Osteoblast (primary cell): ENCODE measurements at places on chromosomes 1 and 21.

- no peak for DNase-seq
Measured at GRCh38 chr1:89697383-89697782, 64.5 kb downstream of the LRRC8C start.

DNA sequence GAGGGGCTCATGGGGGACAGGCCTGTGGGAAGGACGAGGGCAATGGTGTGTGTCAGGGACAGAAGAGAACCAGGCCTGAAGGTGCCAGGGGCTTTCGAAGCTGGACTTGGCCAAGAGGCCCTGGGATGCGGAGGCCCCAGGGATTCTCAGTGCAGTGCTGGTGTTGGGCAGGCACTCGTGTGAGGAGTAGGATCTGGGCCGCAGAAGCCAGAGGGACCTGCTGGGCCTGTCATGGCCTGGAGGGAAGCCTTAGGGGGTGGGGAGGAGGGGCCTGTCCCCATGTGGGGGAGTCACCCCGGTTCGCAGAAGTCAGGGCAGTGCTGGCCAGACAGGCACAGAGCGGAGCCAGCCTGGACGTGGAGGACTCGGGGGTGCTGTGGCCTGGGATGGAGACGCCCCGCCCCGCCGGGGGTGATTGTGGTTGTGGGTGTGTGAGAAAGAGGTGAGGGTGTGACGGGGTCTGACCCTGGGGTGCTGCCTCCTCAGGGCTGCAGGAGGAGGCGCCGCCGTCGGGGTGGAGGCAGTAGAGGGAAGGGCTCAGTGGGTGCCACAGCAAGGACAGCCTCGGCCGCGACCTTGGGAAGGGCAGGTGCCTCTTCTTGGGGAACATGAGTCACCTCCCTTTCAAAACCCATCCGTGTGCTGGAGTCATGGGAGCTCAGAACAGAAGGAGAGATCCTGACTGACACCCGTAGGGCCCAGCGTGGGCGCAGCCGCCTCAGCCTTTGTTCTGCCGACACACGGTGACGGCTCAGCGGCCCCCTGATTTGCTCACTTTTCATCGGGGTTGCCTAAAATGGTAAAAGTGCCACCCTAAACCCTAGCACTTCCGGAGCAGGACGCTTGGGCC is 33.9 kb downstream of the FAAP20 start:
- no peak for DNase-seq

DNA sequence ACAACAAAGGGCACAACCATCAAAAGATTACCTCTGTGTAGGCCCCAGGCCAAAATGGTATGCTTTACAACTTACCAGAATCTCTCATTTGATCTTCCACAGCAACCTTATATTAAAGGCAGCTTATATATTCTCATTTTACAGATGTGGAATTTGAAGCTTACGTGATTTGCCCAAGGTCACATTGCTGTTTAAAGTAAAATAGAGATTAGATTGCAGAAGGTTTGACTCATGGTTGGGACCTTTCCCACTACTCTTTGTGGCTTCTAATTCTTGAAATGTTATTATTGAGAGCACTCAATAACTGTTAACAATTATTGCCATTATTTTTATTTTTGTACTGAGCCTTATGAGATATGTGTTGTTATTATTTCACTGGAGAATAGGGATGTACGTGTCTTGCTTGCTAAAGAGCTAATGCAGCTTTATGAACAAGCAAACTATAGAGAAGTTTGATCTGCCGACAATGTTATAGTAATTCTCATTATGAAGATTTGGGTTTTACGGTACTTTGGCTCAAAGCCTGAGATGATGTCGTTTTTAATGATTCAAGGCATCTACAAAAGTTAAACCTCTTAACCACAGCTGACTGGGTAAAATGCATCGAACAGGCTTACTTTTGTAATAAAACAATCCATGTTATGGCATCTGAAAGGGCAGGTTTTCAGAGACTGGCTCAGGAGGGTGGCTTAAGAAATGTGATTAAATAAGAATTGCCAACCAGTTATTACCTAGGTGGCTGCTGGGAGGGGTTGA is 43.3 kb upstream of the TSNAX start:
- DNase-seq: no peak

- DNase-seq: peak; percentile 82
Measured at GRCh38 chr1:165815725-165816124, 11.7 kb upstream of the UCK2 start.

- no peak for DNase-seq
Measured at GRCh38 chr1:26268290-26269197, 11.3 kb upstream of the SH3BGRL3 start.

DNA sequence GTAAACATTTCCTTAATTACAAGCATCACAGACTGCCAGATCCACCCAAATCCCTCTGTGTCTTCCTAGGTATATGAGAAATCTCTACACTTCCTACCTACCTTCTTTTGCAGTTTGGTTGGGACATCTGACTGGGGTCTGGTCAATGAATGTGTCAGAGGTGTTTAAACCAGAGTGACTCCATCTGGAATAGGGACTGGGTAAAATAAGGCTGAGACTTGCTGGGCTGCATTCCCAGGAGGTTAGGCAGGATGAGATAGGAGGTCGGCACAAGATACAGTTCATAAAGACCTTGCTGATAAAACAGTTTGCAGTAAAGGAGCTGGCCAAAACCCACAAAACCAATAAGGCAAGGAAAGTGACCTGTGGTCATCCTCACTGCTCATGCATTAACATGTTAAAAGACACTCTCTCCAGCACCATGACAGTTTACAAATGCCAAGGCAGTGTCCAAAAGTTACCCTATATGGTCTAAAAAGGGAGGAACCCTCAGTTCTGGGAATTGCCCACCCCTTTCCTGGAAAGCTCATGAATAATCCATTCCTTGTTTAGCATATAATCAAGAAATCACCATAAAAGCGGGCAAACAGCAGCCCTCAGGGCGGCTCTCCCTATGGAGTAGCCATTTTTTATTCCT is 87.4 kb upstream of the BACE2 start:
- no peak for DNase-seq

DNA sequence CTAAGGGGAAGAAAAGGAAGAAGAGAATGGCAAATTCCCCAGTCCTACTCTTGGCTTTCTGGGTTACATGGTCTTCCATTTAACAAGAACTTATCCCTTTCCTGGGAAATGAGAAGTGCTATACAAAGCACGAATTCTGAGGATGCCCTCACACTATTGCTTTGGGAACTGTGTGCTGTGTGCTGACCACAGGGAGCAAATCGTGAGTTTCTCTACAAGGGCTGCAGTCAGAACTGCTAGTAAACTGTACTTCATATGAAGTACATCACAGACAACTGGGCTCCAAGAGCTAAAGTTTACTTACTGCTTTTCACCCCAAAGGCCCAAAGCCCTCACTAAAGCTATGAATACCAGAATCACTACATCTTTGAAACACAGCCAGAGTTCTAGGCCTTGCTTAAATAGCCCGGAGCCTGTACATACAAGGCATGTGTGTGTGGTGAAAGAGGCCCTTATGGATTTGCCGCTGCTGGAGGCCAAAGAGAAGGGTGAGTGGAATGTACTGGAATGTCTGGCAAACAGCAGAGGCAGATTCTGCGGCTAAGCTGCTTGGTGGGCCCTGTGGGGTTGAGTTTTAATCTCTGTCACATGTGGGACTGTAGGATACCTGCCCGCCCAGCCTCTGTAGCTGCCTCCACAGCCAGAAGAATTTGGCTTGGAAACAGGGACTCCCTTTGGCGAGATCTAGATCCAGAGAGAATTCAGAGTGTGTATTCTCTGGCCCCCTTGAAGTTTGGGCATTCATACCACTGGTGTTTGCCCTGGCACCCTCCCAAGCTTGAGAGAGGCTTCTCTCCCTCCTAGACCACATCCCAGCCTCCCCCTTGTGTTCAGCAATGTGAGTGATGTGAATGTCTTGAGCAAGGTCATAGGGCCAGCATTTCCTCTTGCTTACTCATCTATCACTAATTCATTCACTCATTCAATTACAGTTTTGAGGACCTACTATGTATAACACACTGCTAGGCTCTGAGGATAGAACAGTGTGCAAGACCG is 21.9 kb upstream of the TRIM67 start:
- peak; percentile 74 for DNase-seq

DNA sequence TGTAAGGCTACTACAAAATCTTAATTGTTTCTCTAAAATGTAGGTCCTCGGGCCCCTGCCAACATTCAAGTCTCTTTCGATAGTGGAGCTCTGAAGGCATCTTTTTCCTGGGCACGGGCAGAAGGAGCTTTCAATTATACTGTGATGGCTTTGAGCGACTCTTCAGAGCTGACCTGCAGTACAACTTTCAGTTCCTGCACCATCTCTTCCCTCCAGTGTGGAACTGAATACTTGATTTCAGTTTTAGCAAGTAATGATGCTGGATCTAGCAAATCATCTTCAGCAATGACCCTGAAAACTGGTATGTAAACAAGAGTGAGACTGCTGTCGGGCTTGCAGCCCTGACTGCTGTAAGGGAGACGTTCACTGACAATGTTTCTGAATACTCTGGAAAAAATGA is 9.6 kb downstream of the FNDC7 start:
- no peak for DNase-seq
